ENCODE measurements at places on chromosomes 3 and 15.

DNA sequence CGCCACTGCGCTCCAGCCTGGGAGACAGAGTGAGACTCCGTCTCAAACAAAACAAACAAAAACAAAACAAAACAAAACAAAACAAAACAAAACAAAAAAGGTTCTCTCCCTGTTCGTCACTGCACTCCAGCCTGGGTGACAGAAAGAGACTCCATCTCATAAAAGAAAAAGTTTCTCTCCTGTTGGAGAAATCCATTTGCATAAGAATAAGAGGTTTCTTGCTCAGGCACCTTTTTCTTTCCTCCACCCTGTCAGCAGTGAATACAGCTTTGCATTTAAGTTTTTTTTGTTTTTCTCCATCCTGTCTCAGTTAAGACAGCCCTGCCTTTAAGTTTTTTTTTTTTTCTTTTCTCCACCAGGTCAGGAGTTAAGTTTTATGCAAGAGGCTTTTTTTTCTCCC lies 109.5 kb downstream of the DPH6 start:
- no peak for DNase-seq

GRCh38 chr15:85504749-85505676 lies 124.6 kb downstream of the AKAP13 start:
- DNase-seq: peak; percentile 85

- peak; percentile 31 for DNase-seq
Measured at GRCh38 chr15:38671675-38672254, 107.2 kb upstream of the RASGRP1 start.

GRCh38 chr15:51576911-51577500 lies 45.6 kb downstream of the DMXL2 start:
- peak; percentile 94 for DNase-seq

- DNase-seq: no peak
Measured at GRCh38 chr15:74664028-74664616, 31.7 kb downstream of the EDC3 start.

GRCh38 chr3:134858441-134859035 lies 63.5 kb downstream of the EPHB1 start:
- DNase-seq: no peak

DNA sequence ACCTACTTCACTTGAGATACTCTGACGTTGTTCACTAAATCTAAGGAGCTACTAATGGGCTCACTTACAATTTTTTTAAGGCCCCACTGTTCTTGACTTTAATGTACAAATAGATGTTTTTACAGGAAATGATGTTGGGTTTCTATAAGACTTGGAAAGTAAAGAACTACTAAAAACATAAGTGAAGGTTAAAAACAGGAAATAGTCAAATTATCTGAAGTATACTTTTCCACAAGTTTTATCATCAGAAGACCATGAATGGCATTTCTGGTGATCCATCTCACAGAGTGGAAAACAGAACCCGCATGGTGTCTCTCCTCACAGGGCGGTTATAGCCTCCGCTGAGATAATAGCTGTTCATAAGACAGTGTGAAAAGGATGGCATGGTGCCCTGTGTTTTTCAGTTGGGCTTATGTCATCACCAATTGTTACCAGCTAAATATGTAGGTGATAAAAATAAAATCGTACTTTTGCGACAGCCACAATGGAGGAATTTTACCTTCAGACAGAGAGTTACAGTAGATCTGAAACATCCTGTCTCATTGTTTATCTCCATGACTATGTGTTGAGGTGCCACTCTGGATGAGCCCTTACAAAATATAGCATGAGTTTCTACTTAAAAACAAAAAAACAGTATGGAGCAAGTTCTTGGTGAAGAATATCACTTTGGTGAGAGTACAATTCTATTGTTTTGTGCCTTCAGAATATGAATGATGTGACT lies 462.4 kb downstream of the RAP2B start:
- no peak for DNase-seq

- no peak for DNase-seq
Measured at GRCh38 chr3:145188079-145188770, 972.8 kb downstream of the PLOD2 start.

- peak; percentile 21 for DNase-seq
Measured at GRCh38 chr3:105933871-105934270, 65.1 kb upstream of the CBLB start.

GRCh38 chr15:74406992-74407705 lies 26.6 kb downstream of the SEMA7A start:
- DNase-seq: peak; percentile 88

GRCh38 chr15:39290711-39291435 lies 290.0 kb upstream of the THBS1 start:
- DNase-seq: no peak

DNA sequence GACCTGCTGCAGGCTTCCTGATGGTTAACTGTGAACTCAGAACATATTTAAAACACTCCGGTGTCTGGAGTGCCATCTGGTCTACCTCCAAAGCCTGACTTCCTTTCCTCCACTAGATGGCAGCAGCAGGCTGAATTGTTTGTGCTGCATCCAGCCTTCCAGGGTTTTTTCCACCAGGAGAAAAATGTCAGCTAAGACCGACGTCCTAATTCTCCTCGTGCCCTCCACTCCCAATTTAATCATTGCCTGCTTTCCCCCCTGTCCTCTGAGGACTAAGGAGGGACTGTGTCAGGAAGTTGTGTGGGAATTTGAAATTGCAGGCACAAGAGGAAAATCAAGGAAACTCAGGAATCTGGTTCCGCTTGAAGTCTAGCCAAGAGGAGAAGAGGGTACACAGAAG lies 165.2 kb upstream of the UMPS start:
- peak; percentile 91 for DNase-seq

GRCh38 chr15:76678766-76679165 lies 226.4 kb downstream of the SCAPER start:
- no peak for DNase-seq

DNA sequence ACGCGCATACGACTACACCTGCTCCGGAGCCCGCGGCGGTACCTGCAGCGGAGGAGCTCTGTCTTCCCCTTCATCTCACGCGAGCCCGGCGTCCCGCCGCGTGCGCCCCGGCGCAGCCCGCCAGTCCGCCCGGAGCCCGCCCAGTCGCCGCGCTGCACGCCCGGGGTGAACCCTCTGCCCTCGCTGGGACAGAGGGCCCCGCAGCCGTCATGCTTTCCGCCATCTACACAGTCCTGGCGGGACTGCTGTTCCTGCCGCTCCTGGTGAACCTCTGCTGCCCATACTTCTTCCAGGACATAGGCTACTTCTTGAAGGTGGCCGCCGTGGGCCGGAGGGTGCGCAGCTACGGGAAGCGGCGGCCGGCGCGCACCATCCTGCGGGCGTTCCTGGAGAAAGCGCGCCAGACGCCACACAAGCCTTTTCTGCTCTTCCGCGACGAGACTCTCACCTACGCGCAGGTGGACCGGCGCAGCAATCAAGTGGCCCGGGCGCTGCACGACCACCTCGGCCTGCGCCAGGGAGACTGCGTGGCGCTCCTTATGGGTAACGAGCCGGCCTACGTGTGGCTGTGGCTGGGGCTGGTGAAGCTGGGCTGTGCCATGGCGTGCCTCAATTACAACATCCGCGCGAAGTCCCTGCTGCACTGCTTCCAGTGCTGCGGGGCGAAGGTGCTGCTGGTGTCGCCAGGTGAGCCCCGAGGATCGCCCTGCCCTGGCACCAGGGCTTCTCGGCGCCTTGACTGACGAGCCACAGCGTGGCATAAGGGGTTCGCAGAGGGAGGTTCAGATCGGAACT lies 420 bp downstream of the SLC27A2 start:
- peak; percentile 15 for DNase-seq

DNA sequence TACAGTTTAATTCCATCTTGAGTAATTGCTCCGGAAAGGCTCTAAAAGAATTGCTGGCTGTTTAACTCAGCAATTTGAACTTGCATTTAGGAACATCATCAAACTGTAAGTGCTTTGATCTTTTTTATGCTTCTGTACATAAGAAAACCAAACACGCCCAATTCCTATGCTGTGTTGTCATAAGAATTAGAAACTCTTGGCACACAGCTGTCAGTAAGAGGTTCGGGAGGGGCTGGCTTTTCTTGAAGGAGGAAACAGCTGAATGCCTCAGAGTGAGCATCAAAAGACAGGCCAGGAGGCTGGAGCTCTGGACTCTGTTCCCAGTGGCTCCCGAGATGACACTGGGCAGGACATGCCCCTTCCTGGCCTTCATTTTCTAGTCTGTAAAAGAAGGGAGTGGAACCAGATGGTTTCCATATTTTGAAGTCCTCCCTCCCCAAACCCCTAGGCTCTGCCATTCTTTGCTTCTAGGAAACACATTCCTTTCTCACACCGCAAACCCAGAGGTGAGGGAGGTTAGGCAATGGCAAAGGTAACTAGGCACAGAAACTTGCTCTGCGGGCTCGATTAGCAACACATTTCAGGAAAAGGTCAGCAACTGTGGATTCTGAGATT lies 73.7 kb upstream of the DLG1 start:
- peak; percentile 98 for DNase-seq

- no peak for DNase-seq
Measured at GRCh38 chr15:38267421-38268022, 14.9 kb downstream of the SPRED1 start.

GRCh38 chr15:76155731-76156130 lies 95.9 kb downstream of the TMEM266 start:
- DNase-seq: no peak

- DNase-seq: no peak
Measured at GRCh38 chr3:135532021-135532420, 433.5 kb upstream of the PPP2R3A start.

GRCh38 chr3:48501196-48501595 lies 2.8 kb downstream of the SHISA5 start:
- no peak for DNase-seq

DNA sequence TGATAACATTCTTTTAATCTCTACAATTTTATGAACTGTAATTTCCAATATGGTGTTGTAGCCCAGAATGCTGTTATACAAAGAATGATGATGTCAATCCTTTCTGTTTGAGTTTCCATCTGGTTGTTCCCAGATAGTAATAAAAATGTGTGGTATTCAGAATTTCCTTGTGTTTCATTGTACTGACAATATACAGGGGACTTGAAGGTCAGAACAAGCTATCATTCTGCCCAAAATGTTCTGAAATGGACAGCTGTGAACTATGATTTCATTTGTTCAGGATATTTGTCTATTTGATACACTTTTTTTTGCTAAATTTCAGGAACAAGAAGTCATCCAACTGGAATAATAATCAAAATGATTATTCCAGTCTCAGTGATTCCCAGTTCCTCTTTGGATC lies 40.8 kb downstream of the C3orf62 start:
- DNase-seq: no peak

- DNase-seq: no peak
Measured at GRCh38 chr3:174431717-174432116, 427.4 kb upstream of the NAALADL2 start.

- no peak for DNase-seq
Measured at GRCh38 chr15:61049028-61049427, 180.1 kb downstream of the RORA start.

DNA sequence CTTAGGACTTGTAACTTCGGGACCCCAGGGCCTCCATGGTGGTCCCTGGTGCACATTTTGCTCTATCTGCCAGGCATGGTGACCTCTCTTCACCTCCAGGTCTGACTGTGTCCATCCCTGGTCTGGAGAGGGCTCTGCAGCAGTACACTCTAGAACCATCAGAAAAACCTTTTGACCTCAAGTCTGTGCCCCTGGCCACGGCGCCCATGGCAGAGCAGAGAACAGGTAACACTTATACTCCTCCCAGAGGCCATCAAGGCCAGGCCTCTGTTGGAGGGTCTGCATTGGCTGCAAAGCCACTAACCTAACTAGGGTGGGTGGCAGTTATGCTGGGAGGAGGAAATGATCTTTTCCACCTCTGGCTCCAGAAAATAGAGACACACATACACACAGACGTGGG lies 10.3 kb upstream of the HMCES start:
- no peak for DNase-seq

DNA sequence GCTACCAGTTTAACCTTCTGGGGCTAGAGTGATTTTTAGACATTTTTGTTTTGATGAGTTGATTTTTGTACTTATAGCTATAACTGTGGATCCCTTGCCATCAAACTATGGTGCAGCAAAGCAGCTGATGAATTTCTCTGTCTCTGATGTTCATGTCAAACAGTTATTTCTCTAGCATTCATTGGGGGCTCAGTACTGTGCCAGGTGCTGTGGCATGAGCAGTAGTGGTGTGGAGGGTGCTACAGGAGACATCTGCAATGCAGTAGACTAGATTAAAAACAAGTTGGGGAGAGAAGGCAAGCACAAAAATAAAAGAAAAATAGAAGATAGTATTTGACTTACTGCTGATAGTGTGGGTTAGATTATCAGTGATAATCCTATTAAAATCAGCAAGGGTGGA lies 95.3 kb downstream of the AKAP13 start:
- DNase-seq: no peak

- no peak for DNase-seq
Measured at GRCh38 chr15:26101443-26101842, 238.3 kb upstream of the ATP10A start.

GRCh38 chr15:88242586-88243555 lies 13.7 kb downstream of the NTRK3 start:
- no peak for DNase-seq

DNA sequence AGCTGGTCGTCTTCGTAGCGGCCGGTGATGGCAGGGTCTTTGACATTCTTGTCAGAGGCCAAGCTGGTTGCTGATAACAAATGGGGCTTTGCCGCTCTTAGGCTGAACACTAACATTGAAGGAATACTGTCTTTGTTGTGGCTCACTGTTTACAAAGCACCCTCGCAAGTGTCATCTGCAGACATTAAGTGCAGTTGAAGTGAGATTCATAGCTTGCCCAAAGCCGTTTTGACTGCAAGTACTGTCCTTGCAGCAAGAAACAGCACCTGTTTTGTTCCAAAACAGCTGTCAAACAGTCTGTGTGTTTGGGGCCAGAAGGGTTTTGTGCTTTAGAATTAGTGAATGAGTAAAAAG lies 568 bp downstream of the SENP2 start:
- DNase-seq: no peak

- peak; percentile 78 for DNase-seq
Measured at GRCh38 chr3:51974963-51975851, at the start of gene ABHD14A. ABHD14A (plus strand) TSS chr3:51975064; CDS start chr3:51975136, 72 bp downstream.

- DNase-seq: no peak
Measured at GRCh38 chr3:127431066-127431465, 143.2 kb upstream of the PRR20G start.

- DNase-seq: no peak
Measured at GRCh38 chr3:117610156-117610555, 900.6 kb downstream of the TUSC7 start.

DNA sequence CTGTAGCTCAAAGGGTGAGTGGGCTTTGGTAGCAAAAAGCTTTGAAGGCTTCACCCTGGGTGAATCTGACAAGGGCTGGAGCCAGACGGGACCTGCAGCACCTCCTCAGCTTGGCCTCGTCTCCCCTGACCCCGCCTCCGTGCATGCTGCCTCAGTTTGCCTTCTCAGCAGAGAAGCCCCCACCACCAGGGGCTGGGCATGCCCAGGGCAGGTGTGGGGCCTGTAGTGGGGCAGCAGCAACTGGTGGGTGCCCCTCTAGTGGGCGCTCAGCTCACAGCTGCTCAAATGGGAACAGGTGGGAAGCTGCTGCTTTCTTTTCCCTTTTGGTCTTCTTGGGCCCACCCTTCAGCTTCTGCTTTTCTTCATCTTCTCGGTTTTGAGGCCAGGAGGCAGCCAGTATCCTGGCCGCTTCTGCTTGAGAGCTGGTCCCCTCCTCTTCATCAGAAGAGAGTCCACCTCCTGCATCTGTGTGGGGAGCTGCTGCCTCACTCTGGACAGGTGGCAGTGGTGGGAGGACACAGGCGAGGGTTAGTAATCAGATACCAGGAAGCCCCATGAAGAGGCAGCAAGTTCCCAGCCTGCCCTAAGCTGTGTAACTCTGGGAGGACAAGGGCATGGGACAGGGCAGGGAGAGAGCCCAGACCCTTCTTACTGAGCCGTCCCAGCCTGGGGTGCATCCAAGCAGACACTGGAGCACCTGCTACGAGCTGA lies 21.0 kb downstream of the TMEM43 start:
- DNase-seq: no peak
